ENCODE measurements at places on chromosomes 7 and 10. TPM values are rescaled to one million over a fixed set of nuclear protein-coding genes. Genes with fewer than 3 reads are reported as not detected.

Gene TAS2R41
- not detected for polyA plus RNA-seq

Gene NXPH1
- polyA plus RNA-seq: 0.12 TPM

Gene RASA4
- polyA plus RNA-seq: 30.8 TPM

Gene EGFR
- polyA plus RNA-seq: 33.1 TPM

Gene RPS24
- polyA plus RNA-seq: 2,698 TPM

Gene PON1
- 1.3 TPM for polyA plus RNA-seq

Gene HYAL4
- polyA plus RNA-seq: 0.11 TPM

Gene HACD1
- 14.6 TPM for polyA plus RNA-seq

Gene VWDE
- 6.7 TPM for polyA plus RNA-seq

Gene AQP1
- polyA plus RNA-seq: 200 TPM

Gene HOXA7
- polyA plus RNA-seq: 31.7 TPM

- DNase-seq: no peak
Measured at GRCh38 chr10:74234569-74234968, 83.5 kb downstream of the ADK start.

DNA sequence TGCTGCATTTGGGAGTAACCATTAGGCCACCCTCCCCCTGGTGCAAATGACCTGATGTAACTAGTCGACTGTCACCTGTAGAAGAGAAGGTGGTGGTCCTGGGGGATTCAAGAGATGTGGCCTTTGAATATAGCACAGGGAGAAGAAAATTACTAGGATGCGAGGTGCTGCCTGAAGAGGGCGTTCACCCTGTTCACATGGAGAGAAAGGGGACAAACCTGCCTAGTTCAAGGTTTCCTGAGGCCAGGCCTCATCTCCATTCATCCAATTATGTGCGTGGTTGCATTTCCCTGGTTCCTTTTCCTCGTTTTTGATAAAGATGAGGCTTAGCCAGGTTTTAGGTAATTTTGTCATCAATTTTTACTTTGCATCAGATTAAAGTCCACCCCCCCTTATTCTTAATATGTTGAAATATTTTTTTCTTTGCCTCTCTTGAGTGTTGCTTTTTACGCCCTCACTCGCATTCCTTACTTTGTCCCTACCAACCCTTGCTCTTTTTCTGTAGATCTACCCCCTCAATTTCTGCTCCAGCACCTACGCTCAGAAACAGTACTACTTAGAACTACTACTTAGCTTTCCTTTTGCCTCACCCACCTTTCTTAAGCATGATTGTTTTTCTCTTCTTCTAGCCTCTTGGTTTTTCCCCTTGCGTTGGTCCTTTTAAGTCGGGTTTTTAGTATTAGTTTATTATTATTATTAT is 13.7 kb downstream of the CLCN1 start:
- DNase-seq: no peak

DNA sequence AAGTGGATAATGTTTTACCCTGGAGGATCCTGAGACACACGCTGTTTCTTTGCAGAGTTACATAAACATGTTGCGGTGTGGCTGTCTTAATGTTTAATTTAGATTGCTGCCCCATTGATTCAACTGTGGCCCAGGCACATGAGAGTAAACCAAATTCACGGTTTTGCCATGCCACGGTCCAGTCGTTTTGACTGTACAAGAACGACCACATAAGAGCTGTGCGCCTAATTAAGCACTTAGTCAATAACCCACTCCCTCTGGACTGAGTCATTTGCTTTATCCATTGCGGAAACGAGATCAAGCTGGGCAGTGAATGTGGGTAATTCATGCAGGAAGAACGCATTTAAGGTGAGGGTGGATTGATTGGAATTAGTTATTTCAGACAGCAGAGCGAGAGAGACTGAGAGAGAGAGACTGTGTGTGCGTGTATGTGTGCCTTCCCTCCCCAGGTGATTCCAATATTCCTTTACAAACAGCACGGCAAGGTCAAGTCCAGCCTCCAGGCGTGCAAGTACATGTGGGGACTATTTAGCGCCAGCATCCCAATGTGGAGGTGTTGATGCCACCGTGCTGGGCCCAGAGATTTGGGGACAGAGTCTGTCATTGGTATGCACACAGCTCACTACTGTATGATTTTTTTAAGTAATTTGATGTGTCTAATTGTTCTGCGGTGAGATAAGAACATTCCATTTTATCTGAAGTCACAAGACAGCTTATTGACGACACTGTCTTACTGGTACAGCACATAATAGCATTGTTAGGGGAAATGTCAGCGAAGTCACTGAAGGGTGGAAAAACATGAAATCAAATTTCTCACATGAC is 8.4 kb upstream of the TEX36 start:
- no peak for DNase-seq

GRCh38 chr7:104296266-104296665 is 32.1 kb upstream of the LHFPL3 start:
- DNase-seq: no peak

- DNase-seq: no peak
Measured at GRCh38 chr7:45663965-45664633, 89.9 kb downstream of the ADCY1 start.

- DNase-seq: no peak
Measured at GRCh38 chr7:157480371-157481050, 143.7 kb downstream of the DNAJB6 start.

- no peak for DNase-seq
Measured at GRCh38 chr7:151481650-151482505, 37.8 kb downstream of the RHEB start.

DNA sequence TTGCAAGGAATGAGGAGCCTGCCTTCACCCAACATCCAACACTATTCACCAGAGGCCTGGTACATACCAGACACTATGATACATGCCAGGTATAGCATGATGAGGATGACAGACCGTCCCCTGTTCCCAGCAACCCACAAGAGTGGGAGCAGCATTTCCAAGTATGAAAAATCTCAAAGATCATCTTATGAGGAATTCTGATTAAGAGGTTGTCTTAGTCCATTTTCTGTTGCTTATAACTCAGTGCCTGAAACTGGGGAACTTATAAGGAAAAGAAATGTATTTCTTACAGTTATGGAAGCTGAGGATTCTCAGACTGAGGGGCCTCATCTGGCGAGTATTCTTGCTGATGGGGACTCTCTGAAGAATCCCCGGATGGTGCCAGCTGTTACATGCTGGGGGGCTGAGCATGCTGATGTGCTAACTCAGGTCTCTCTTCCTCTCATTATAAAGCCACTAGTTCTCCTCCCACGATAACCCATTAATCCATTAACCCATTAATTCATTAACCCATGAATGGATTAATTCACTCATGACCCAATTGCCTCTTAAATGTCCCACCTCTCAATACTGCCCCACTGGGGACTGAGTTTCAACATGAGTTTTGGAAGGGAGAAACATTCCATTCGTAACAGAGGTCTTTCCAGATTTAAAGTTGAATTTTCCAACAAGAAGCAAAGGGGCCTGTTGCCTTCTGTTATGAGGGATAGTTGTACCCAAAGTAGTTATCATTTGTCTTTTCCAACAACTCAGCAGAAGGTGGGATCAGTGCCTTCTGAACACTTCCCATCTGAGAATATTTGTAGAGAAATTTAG is 173.9 kb downstream of the HERPUD2 start:
- DNase-seq: no peak

- no peak for DNase-seq
Measured at GRCh38 chr7:98470485-98471240, 69.8 kb upstream of the BAIAP2L1 start.

- no peak for DNase-seq
Measured at GRCh38 chr10:11295492-11295891, 277.8 kb downstream of the CELF2 start.

GRCh38 chr7:99155211-99155610 is 11.3 kb upstream of the SMURF1 start:
- no peak for DNase-seq

GRCh38 chr10:48923748-48924147 is 15.9 kb downstream of the LRRC18 start:
- DNase-seq: no peak

DNA sequence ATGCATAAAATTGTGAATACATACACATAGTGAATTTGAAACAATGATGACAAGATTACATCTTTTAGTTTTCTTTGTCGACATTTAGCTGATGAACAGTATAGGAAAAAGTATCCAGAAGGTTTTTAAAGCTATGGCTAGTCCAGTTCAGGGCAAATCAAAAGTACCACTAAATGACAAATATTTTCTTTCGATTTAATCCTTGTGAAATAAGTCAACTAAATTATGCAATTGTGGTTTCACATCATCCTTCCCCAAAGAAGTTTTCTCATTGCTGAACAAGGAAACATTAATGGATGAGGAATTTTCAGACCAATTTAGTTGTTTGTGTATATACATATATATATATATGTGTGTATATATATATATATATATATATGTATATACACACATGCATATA is 774.0 kb downstream of the DNAJB9 start:
- DNase-seq: no peak

- no peak for DNase-seq
Measured at GRCh38 chr10:7561216-7561893, 105.4 kb downstream of the ITIH5 start.

DNA sequence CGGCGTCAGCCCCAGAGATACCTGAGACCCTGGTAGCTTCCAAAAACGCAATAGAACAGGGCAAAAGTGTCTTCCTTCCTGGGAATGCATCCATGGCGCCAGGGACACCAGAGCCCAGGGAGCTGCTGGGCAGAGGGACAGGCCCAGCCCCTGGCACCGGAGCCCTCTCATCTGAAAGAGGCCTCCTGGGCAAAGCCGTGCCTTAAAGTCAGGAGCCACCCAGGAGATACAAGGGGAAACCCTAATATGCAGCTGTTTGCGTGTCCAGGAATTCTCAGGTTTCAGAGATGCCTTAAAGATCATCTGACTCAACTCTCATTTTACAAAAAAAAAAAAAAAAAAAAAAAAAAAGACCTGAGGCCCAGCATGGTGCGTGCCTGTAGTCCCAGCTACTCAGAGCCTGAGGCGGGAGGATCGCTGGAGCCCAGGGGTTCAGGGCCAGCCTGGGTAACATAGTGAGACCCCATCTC is 28.0 kb downstream of the NUDT1 start:
- no peak for DNase-seq

DNA sequence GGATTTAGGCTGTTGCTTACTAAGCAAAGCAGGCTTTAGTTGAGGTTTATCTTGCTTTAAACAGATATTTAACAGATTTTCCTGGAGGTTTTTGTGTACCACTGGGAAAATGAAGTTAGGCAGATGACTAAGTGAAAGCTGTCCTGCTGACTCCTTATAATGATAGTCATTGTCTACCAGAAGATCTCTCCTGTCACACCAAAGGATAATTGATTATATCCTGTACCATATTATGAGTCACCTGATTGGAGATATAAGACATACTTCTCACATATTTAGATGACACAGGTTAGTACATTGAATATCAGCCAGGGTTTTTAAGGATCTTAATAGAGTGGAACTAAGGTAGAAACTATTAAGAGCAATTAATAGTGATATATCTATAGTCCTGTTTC is 68.4 kb downstream of the PTEN start:
- DNase-seq: no peak

DNA sequence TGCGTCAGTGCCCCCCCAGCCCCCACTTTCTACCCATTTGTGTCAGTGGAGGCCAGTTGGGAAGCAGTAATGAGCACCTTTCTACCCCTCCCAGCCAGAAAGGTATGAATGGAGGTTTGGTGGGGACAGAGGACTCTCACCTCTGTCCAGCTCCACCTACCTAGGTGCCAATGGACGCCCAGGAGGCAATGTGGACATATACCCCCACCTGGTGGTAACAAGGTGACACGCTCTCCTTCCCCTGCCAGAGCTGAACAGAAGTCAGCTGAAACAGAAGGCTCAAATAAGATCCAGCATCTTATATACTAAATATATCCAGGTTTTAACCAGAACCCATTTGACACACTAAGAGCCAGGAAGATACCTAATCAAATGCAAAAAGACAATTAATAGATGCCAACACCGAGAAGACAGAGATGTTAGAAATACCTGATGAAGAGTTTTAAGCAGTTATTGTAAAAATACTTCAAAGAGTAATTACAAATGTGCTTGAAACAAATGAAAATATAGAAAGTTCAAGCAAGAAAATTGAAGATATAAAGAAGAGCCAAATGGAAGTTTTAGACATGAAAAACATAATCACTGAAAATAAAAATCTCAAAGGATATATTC is 18.4 kb upstream of the SORCS3 start:
- no peak for DNase-seq
